Suppressor macrophage (primary cell): ENCODE measurements at places on chromosomes 3 and 15.

GRCh38 chr3:51620543-51620942, 50.5 kb upstream of the TEX264 start:
- DNase-seq = peak; percentile 8

GRCh38 chr3:178645503-178645902, 109.3 kb downstream of the KCNMB2 start:
- no peak for DNase-seq

DNA sequence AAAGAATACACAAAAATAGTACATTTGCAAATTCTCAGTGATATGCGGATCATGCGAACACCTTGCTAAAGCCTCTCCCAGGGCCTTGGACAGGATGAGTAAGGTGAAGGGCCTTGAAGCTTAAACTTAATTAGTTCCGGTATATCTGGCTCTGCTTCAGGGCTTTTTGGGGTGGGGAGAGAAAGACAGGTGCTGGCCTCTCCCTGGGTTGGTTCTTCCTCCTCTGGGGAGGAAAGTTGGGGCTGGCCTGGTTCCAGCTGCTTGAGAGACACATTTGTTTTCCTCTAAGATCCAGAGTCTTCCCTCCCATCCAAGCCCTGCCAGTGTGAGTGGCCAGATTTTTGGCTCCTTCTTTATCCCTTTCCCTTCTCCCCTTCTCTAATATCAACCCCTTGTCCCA, 64.7 kb upstream of the EPHB3 start:
- no peak for DNase-seq

DNA sequence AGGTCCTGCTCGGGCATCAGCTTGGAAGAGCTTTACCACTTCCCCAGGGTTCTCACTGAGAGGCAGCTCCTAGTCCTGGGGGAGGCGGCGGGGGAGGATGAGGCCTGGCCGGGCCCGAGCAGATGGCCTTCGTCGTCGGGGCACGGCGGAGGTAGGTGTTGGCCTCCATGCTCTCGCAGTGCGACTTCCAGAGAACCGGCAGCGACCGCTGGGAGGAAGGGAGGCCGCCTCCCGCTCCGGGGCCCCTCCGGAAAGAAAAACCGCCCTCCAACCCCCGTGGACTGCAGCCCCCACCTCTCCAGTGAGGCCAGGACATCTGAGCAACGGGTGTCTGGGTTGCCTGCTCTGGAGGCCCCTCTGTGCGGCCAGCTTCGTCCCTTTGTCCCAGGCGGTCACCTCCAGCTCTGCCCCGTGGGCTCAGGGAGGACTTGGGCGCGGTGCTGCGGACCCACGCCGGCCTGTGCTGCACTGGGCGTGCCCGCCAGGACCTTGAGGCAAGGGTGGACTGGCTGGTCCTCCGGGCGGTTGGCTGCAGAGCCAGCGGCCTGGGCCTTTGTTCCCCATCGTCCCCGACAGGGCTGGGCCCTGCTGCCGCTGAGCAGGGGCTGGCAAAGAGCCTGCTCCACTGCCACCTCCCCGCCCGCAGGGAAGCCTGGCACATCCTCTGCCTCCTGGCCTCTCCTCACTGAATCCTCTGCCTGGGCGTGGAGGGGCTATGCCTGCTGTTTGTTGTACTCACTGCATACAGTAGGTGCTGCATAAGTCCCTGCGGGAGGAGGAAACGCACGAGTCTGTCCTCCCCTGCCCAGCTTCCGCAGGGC, 13.6 kb upstream of the GP9 start:
- DNase-seq = no peak

DNA sequence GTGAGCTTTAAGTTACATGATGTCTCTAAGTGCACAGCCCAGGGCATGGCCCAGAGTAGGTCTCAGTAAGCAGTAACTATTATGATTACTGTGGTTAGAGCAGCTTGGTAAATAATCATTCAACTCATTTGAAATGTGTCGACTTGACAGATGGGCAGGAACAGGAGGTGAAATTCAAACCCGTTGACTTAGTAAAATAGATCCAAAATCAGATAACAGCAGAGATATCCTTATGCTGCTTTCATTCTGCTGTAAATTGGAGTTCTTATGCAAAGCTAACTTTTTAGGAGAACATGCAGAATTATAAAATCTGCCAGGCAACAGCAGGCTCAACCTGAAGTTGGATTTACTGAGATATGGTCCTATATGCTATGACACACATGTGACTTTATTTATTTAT, 118.7 kb upstream of the KLHL25 start:
- DNase-seq = no peak
